ENCODE measurements at places on chromosomes 2 and 18.

- peak; percentile 53 for DNase-seq
These were observed 81.0 kb downstream of the SP3 start for GRCh38 chr2:173884025-173884802.

DNA sequence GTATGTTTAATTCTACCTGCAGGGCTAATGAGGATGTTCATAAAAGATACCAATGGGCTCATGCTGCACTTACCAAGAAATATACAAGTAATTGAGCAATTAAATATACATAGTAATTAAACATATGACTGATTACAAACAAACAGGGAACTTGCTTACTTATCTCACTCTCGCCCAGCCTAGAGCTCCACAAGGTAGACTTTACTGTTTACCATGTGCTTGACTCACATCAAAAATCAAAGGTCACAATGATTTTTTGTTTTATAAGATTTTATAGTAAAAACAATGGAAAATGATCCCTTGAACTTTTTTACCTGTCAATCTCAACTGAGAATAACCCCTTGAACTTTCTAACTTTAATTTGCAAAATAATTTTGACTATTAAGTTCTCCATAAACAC, 1395.1 kb downstream of the SUCLG1 start:
- DNase-seq = no peak

- no peak for DNase-seq
These were observed 65.2 kb downstream of the RBBP8 start for GRCh38 chr18:22998344-22998743.

- DNase-seq = no peak
These were observed 32.0 kb downstream of the MARCHF4 start for GRCh38 chr2:216340280-216340631.

DNA sequence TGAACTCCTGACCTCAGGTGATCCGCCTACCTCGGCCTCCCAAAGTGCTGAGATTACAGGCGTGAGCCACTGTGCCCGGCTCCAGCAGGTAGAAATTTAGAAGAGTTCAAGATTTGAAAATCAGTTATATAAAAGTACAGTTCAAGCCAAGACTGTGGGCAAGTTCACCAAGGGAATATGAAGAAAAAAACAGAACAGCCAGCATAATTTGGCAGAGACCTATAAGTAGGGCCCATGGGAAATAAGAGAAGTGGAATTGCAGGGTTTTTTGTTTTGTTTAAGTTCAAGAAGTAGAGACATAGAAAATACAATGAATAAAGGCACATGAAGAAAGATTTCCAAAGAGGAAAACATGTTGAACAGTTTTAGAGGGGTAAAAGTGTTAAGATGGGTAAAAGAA, 57.9 kb downstream of the BAZ2B start:
- DNase-seq = no peak

DNA sequence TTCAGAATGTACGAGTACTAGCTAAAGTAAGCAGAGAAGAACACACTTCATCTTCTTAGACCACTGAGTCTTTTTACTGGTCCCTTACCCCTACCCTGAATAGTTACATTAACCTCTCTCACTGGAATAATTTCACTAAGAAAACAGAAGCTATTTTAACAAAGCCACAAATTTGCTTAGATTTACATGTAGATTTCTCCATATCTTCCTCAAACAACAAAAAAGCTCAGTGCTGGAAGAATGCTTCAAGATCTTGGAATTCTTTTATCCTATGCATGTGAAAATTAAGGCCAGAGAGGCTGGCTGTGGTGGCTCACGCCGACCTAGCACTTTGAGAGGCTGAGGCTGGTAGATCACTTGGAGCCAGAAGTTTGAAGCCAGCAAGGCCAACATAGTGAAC, 35.2 kb downstream of the MOGAT1 start:
- peak; percentile 66 for DNase-seq

DNA sequence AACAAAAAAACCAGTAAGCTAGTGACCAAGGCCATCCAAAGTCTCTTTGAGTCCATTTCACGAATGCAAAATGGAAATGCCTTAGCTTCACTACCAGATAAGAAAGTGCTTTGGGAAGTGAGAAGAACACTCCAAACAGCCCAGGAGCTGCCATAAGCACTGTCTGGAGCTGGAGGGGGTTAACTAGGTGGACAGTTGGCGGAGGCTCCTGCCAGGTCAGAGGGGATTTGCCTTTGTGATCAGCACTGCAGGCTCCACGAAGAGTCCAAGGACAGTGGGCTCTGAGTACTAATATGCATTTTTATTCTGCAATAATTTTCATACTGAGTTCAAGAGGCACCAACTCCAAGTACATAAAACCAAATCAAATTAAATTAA, 233.3 kb upstream of the SMAD2 start:
- DNase-seq = no peak

- no peak for DNase-seq
These were observed 1.2 kb upstream of the EMX1 start for GRCh38 chr2:72915907-72916742.

GRCh38 chr2:230874876-230875275, 10.1 kb downstream of the ITM2C start:
- DNase-seq = no peak

- DNase-seq = no peak
These were observed 26.3 kb upstream of the CFAP36 start for GRCh38 chr2:55493220-55493619.

DNA sequence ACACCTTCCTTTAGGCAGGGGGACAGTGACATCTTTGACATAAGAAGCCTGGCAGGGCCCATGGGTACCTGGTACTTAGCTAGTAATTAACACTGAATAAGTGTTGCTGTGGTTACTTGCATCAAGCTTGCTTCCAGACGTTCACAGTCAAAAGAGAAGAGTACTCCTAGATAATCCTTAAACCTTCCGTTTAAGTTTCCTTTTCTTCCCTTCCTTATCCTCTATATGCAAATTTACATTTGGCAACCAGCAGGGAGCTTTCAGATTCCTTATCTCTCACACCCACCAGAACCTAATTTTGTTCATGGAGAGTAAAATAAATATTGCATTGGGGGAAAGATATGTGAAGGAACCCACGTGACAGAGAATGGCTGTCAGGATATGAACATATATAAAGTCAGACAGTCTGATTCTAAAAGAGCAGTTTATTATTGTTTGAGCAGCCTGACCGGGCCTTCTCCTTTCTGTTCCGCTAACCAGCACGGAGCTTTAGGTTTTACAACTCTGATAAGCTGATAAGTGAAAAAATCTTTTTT, 7.8 kb upstream of the RAB31 start:
- peak; percentile 25 for DNase-seq

DNA sequence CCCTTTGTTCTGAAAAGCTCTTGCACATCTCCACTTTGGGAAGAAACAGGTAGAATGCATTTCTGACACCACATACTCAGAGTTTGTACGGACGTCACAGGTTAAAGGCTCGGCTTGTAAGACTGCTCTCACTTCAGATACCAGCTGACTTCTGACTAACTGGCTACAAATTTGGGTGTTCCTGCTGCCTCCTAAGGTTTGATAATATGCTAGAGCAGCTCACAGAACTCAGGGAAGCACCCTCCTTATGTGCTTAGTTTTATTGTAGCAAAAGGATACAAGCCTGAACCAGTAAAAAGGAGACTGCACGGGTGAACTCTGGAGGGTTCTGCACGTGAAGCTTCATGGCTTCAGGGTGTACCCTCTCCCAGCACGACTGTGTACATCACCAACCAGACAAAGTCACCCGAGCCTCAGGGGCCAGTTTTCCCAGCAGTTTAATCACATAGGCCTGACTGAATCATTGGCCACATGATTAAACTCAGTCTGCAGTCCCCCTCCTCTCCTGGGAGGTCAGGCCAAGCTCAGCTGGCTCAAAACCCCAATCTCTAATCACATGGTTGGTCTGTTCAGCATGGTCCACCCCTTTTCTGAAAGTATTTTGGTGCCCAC, 749.5 kb upstream of the RAB6C start:
- DNase-seq = no peak

GRCh38 chr2:65137197-65137775, 7.4 kb upstream of the RAB1A start:
- no peak for DNase-seq

- DNase-seq = no peak
These were observed 28.2 kb upstream of the ACAA2 start for GRCh38 chr18:49841236-49842217.

- no peak for DNase-seq
These were observed 94.3 kb downstream of the TSHZ1 start for GRCh38 chr18:75304678-75305557.

DNA sequence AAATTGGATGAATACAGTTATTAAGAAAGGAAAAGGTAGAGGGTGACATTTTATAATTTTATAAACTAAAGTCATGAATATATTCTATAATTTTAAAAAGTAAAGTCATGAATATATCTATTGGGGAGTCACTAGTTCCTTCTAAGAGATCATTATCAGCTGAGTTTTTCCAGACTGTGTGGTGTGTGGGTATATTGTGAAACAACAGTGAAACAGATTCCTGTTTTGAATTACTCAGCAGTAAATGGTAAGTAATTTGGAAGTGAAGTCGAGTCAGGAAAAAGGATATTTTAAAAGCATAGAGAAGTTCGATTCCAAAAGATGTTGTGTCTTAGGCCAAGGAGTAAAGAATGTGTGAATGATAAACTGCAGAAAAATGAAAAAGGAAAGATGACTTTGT, 1018.2 kb upstream of the NXPH2 start:
- DNase-seq = no peak

- no peak for DNase-seq
These were observed 544.7 kb downstream of the PARD3B start for GRCh38 chr2:205089958-205090357.

DNA sequence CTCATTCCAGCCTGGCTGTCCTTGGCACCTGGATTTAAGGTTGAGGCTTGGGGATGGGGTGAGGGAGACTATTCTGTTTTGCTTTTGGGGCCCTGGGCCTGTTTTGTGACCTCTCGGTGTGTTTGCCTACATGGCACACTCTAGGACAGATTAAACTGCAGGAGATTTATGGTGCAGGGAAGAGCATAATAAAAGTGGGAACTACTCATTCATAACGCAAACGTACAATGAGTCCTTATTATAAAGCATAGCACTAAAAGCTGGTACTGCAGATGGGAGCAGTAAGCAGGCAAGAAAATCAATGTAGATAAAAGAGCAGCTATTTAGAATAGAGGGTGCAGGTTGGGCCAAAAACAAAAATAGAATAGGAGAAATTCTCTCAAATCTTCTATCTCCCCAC, 238.4 kb downstream of the ACTR3 start:
- no peak for DNase-seq

DNA sequence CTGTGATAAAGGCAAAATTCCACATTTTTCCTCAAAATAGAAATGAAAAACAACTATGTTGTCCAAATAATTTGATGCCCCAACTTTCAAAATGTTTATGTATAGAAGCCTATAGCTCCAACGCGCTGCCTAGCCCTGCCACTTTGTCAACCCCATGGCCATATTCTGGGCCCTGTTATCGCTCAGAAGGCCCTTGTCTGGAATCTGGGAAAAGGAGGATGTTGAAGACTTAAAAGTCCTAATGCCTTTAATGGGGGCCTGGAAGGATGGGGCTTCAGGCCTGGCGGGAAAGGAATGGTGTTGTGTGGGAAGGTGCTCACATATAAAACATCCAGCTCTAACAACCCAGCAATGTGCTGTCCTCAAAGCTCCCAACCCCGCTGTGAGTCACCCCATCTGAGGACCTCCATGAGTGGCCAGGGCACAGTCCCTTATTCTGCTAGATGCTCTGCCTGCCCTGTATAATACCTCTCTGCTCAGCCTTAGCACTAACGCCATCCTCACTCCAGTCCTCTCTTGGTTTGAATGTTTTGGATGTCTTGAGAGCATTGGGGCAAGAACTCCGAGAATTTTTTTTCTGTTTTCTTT, 86.0 kb downstream of the ACSL3 start:
- DNase-seq = peak; percentile 38

DNA sequence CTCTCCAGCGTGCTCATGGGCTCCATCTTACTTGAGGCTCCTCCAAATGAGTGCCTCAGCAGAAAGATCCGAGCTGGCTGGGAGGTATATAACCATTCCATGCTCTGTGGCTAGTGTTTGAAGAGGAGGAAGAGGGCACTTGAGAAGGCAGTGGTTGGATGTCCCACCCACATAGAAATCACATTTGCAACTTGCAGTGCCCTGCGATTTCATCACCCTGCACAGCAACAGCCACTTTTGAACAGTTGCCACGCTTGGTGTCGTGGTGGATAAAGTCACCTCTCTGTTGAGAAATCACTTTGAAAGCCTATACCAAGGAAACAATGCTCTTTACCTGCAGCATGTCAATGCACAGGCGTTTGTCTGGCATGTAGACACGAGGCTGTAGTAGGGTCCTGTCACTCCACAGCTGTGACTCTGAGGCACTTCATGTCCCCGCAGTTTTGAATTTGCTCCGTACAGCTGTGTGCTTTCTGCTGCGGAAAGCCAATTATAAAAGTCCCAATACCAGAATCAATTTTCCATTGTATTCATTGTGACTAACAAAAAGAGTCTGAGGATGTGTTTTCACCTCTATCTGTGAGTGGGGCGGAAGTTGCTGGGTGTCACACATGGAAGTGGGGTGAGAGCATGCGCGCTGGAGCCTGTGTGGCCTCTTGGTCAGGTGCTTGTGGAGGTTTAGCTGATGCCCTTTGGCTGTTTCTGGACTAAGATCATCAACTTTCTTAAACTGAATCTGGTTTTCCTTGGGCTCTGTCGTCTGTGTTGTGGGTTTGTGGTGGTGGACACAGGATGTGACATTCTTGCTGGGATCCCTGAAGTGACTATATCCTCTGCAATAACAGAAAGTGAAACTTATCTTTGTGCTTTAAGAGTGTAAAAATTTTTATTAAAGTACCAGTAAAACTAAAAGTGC, 2.8 kb downstream of the CNDP2 start:
- no peak for DNase-seq

DNA sequence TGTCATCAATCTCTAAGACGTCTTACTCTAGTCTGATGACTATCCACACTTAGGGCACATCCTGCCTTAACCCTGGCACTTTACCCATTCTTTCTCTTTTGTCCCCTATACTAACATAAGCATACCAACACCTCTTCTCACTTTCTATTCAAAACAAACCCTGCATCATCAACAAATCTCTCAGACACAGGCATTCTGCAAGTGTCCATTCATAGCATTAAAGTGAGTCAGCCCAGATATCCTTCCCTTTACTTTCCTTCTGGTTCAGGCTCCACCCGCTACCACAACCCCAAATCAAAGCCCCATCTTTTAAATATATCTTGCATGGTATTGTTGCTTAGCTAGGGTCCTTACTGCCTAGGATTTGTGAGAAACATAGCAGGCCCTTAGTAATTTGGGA, 3.8 kb downstream of the GRB14 start:
- DNase-seq = peak; percentile 60

DNA sequence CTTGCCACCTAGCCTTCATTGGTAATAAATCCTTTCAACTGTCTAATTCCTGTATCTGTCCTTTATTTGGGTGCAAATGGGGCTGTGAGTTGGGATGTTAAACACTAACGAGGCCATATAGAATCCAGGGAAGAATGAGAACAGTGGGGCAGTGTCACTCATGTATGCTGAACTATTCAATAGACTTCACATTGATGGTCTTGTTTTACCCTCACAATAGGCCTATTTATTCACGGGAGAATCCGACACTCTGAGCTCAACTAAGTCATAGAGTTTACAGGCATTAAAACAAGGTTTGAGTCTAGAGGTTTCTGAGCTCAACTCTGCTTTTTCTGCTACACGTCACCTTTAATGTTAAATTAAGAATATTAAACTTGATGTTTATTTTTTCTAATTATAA, 421.6 kb downstream of the SOX11 start:
- no peak for DNase-seq
